ENCODE measurements at places on chromosomes 3 and 15.

DNA sequence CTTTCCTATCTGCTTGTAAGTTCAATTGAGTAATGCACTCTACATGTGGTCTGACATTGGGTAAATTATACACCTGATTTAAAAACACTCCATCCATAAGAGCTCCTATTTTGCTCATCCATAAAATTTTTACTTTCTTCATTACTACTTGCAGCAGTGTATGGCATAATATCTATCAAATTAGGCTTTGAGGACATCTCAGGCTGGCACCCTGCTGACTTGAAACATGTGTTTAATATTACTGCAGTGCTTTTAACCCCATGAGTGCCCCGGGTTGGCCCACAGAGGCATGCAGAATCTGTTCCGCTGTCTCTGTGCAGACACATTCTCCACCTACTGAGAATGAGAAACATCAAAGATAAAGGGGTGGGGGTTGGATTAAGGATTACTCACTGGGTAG, 249.9 kb upstream of the DNAJC19 start:
- no peak for ATAC-seq

- ATAC-seq = no peak
These were observed 14.7 kb upstream of the PLA2G4F start for GRCh38 chr15:42171122-42171521.

GRCh38 chr15:42042602-42043400, 22.0 kb upstream of the PLA2G4E start:
- ATAC-seq = no peak

- ATAC-seq = no peak
These were observed 204.4 kb downstream of the RYR3 start for GRCh38 chr15:33515121-33515520.

- ATAC-seq = no peak
These were observed 83.2 kb upstream of the PLSCR4 start for GRCh38 chr3:146334151-146334550.

DNA sequence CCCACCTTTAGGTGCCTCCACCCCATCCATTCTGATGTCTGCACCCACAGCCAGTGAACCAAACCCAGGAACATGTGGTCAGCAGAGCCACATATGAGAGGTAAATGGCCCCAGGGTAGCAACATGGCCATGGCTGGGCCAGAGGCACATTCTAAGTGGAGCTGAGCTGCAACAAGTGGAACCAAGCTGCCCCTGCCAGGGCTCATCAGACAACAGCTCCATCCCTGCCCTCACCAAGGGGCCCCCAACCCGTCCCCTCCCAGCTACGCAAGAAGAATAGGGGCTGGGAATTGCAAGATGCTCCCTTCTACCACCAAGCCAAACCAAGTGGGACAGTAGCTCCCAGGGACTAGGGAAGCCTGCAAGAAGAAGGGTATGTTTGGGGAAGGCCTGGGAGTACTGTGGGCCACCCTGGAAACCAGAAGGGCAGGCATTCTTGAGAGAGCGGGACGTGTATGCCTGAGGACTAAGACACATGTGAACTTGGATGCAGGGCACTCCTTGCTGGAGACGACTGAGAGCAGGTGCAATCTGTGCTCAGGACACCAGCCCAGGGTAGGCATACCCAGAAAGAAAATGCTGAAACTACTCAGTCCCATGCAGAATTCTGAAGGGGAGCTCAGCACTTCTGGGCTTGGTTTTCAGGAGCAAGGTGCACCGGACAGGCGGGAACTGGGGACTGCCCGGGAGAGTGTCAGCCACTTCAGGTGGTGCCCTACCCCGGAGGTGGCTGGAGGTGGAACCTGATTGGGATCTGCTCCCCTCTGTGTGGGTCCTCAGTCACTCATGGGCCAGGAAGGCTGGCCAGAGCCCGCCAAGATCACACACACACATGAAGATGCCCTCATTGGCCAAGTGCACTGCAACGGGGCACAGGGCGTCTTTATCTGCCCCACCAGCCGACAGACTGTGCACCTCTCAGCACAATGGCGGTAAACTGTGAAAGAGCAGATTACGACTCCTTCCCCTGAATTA, 9.5 kb downstream of the MYL3 start:
- ATAC-seq = no peak

DNA sequence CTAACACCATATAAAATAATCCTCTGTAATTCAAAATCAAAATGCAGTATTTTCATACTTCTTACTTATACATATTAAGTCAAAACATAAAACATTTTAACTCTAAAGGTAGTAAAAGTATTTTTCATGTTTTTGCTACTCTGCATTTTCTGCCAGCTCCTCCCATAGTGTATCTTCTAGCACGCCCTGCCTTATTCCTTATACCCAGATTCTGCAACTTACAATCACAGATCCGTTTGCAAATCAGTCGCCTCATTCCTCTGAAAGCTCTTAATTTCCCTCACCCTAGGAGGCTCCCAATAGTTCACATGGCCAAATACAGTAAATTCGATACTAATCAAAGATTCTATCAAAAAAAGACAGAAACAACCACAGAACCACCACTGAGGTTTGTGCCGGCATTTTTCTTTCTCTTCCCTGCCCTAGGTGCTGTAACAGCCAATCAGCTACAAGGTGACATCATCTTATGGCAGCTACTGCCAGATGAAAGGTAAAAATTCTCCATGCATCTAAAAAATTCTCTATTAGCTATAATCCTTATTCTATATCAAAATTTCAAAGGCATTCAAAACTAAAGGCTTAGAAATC, 72.9 kb downstream of the CLASP2 start:
- peak; percentile 59 for ATAC-seq

DNA sequence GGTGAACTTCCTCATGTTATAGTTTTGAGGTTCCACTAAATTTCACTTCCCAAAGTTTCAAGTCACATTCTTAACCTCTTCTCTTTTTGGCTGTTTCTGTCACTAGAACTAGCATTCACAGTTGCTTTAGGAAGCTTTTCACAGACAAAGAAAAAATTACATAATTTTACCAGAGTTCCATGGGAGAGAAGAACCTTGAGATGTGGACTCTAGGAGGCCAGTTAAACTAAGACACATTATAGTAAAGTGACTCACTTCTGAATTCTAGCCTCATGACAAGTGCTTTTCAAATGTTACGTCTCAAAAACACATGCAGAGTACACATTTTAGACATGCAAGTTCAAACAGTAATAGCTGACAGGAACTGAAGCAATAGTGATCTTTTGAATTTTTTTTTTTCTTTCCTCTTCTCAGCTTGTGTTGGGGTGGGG, 39.9 kb upstream of the LRTM1 start:
- ATAC-seq = no peak

DNA sequence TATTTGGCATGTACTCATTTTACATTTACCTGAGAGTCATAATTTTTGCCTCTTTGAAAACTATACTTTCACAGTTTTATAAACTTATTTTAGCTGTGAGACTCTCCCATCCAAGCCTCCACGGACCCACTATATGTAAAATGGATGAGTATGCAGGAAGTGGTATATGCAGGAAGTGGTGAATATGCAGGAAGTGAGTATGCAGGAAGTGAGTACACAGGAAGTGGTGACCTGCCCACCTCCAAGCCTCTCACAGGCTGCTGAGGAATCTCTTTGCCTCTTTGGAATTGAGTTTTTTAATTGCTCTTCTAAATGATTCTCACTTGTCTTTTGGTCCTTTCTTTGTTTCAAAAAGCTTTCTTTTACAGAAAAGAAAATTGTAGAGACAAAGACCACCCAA, 85.2 kb downstream of the KBTBD8 start:
- no peak for ATAC-seq
